ENCODE measurements at places on chromosomes 16 and 17.

GRCh38 chr16:12171706-12172105 lies 195.2 kb downstream of the SNX29 start:
- no peak for DNase-seq

- no peak for DNase-seq
These were observed 133.6 kb downstream of the AATF start for GRCh38 chr17:37082311-37082860.

DNA sequence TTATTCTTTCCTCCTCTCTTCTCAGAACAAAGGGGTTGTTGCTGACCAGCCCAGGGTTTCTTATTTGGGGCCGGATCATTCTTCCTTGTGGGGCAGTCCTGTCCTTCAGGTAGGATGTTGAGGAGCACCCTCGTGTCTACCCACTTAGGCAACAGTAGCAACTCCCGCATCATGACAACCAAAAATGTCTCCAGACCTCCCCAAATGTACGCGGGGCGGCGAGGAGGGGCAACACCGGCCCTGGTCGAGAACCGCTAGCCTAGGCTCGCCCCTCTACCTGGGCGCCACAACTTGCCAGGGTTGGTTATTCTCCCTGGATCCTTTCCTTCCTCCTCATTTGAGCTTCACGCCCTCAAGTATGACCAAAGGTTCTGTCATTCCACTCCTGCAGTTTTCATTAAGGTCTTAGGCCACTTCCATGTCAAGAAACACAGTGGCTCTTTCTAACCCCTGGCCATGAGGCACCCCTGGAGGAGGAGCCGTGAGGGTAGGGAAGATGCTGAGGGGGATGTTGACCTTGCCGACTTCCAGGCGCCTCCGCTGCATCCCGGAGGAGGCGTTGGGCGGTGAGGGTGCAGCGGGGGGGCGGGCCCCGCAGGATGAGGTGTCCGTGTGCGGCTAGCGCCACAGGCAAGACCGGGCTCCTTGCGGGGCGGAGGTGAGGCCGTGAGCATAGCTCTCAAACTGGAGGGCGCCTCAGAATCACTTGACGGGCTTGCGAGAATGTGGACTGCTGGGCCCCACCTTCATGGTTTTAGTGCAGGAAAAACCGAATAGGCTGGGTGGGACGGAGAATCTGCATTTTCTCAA lies 712 bp upstream of the SPECC1 start:
- no peak for DNase-seq

- DNase-seq, result no peak
These were observed 571.6 kb downstream of the HS3ST4 start for GRCh38 chr16:26263406-26263805.
